Nucleus accumbens (tissue), 56 donors: ENCODE measurements at places on chromosomes 7 and 10.

- DNase-seq = no peak
Measured at GRCh38 chr7:138712652-138713051, 11.5 kb upstream of the SVOPL start.

DNA sequence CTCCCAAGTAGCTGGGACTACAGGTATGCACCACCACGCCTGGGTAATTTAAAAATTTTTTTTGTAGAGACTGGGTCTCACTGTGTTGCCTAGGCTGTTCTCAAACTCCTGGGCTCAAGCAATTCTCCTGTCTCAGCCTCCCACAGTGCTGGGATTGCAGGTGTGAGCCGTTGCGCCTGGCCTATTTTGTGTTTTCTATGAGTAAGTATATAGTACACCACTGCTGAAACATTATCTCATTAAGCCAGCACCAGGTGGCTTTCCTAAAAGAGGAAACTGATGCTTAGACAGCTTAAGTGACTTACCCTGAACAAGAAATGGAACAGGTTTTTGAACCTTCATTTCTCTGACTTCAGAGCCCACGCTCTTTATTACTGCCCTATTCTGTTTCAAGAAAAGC, 7.8 kb upstream of the PTPN12 start:
- no peak for DNase-seq

GRCh38 chr7:28980451-28981160, 22.5 kb upstream of the TRIL start:
- DNase-seq = no peak

DNA sequence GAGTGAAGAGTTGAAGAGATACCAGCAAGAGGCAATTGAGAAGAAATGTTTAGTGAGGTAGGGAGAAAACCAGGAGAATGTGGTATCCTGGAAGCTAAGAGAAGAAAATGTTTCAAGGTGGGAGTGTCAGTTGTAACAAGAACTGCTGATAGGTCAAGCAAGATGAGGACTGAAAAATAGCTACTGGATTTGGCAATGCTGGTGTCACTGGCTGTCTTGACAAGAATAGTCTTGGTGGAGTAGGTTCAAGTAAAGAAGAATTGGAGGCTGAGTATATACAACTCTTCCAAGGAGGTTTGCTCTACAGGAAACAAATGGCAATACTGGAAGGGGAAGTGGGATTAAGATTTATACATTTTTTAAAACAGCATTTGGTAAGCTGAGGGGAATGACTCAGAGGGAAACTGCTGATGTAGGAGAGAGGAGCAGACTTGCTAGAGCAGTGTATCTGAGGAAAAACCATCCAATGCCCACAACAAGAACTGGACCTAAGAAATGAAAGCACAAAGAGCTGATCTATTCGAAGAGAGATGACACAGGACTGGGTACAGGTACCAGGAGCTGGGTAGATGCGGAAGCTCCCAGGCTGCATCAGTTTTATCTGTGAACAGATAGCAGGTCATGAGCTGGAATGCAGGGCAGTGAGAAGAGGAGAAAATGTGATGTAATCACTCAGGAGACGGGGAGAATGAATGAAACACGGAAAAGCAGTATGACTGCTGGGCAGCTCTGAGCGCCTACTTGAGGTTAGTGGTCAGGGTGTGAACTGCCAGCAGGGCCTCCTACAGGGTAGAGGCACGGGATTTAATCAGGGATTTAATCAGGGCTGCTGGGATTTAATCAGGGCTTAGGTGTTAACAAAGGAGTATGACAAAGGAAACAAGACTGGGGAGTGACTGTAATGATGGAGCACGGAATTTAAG, 34.5 kb downstream of the FAM25A start:
- DNase-seq = no peak

- DNase-seq = no peak
Measured at GRCh38 chr10:3624367-3624766, 160.6 kb downstream of the KLF6 start.

GRCh38 chr7:101186844-101187428, 6.8 kb upstream of the NAT16 start:
- no peak for DNase-seq

- no peak for DNase-seq
Measured at GRCh38 chr7:121398246-121398645, 2.1 kb upstream of the FAM3C start.

GRCh38 chr7:16999541-17000267, 117.9 kb upstream of the AGR3 start:
- DNase-seq = no peak

- no peak for DNase-seq
Measured at GRCh38 chr10:6033954-6034353, 28.2 kb downstream of the IL2RA start.

DNA sequence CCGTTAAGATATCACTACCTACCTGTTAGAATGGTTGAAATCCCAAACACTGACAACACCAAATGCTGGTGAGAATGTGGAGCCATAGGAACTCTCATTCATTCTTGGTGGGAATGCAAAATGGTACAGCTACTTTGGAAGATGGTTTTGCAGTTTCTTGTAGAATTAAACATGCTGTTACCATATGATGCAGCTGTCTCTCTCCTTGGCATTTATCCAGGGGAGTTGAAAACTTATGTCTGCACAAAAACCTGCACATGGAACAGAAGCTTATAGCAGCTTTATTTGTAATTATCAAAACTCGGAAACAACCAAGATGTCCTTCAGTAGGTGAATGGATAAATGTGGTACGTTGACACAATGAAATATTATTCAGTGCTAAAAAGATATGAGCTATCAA, 199.5 kb downstream of the BICC1 start:
- DNase-seq = no peak

DNA sequence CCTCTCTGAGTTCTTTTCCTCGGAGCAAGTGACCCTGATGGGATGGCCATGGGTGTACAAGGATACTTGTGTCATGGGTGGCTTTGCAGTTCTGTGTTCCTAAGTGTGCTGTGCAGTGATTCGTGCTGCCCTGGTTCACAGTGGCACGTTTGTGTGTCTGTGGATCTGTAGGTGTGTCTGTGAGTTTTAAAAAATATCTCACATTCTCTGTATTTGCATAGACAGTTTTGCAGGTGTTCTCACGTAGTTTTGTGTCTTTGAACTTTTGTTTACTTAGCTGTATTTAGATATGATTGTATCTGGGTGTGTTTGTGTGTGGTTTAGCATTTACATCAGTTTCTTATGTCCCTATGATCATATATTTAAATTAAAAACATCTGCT, 3.7 kb downstream of the ZNF775 start:
- DNase-seq = no peak

GRCh38 chr10:100996678-100997359, 2.8 kb upstream of the LZTS2 start:
- peak; percentile 63 for DNase-seq

GRCh38 chr7:121558288-121558687, 162.2 kb upstream of the FAM3C start:
- no peak for DNase-seq

DNA sequence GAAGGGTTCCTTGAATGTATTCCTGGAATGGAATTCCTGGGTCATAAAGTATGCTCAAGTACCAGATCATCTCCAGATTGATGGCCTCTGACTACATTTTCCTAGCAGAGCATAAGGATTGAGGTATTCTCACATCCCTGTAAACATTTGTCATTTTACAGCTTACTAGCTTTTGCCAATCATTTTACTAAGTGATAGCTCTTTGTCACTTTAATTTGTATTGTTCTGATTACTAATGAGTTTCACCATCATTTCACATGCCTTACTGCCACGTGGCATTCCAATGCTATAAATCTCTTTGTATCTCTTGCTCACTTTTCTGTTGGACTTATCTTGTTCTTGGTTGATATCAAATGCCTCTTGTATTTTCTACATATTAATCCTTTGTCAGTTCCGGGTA, 68.6 kb upstream of the CACNB2 start:
- no peak for DNase-seq

DNA sequence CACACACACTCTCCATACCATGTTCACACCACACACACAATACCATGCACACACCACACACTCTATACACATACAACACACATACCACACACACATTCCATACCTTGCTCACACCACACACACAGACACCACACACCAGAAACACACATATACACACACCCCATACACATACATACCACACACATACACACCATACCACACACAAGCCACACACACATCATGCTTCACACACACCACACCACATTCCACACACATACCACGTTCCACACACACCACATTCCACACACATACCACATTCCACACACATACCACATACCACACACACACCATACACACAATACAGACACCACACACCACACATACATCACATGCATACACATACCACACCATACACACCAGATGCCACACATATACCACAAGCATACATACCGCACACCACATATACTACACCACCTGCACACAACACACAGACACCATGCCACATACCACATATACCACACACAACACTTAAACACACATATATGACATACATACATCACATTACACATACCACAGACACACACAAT, 282.7 kb downstream of the POU6F2 start:
- no peak for DNase-seq

GRCh38 chr10:178723-179122, 43.5 kb downstream of the ZMYND11 start:
- DNase-seq = no peak

DNA sequence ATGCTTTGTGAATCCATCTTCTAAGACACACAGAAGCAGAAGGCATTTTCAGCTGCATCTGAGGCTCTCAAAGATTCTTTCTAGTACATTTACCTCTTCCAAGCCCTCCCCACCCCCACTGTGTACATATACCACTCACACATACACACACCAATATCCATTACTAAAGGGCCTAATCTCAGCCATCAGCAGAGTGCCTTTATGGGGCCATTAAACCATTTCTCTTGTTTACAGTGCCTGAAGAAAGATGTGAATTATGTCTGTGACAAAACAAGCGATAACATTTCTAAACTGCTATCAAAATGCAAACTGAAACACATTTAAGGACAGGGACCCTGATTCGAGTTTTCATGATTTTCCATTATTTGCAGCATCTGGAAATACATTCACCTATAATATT, 40.0 kb downstream of the ETV1 start:
- no peak for DNase-seq

DNA sequence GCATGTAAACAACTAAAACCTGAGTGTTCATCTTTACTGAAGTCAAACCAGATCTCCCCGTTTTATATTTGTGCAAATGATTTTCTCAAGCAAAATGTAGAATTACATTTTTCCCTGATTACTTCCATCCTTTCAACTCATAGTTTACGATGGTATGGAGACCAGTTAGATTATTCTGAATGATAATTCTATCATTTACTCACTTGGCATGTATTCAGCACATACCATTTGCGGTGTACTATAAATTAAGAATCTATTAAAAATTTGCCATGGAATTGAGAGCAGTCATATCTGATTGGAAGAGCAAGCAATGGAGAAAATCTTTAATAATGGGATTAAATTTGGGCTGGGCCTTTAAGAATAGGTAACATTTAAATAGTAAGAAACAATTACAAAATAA, 22.4 kb downstream of the DNAJC1 start:
- DNase-seq = no peak

- no peak for DNase-seq
Measured at GRCh38 chr10:26064106-26064505, 130.1 kb downstream of the MYO3A start.

- no peak for DNase-seq
Measured at GRCh38 chr10:71094712-71095390, 117.5 kb upstream of the UNC5B start.

DNA sequence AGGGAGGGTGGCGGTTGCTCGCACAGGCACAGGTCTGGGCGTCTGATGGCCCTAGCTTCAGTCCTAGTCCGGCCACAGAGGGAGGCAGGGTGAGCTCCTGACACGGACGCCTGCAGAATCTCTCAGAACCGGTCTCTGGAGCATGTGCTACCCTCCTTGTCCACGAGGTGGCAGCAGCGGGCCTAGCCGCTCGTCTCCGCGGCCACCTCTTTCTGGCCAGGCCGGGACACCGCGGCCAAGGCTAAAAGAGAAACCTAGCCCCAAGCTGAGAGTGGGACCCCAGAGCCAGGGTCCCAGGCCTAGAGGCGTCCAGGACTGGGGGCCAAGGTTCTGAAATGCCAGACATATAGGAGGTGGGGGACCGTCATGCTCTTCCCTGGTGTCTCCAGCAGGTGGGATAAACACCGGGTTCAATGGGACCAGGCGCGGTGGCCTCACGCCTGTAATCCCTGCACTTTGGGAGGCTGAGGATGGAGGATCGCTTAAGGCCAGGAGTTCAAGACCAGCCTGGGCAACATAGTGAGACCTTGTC, 3.2 kb upstream of the LAT2 start:
- DNase-seq = peak; percentile 80

DNA sequence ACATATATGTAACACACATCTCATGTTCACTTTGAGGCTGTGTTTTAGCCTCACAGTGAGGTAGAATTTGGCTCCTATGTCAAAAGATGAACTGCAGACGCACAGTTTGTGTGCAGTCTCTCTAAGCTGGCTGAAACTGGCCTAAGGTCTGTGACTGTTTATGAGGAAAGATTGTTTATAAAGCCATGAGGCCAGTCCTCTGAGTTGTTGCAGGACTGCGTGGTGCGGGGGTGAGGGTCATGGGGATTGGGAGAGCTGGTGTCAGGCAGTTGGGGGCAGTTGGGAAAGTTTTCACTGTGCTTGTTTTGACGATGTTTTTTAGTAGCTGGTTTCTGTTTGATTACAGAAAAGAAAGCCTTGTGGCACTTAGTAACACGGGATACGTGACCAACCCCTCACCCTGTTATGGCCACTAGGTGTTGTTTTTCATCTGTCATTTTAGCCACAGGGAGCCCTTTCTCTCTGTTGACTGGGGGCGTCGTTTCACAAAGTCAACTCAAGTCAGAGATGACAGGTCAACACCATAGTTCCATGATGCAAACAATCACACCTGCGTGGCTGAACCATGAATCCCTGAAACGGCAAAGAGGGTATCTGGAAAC, 310.9 kb downstream of the CCDC3 start:
- no peak for DNase-seq

DNA sequence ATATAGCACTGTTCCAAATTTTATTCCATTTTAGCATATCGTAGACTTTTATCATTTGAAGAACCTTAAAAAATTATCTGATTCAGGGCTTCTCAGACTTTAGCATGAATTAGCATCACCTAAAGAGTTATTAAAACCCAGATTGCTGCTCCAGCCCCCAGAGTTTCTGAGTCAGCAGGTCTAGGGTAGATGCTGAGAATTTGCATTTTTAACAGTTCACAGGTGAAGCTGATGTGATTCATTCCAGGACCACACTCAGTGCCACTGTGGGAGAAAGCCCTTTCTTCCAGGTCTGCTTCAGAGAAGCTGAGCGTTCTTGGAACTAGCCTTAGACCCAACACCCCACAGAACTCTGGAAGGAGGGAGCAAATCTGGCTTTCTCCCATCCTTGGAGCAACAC, 174.1 kb upstream of the YAE1 start:
- no peak for DNase-seq

GRCh38 chr10:75438275-75438674, 6.9 kb downstream of the LRMDA start:
- DNase-seq = no peak

DNA sequence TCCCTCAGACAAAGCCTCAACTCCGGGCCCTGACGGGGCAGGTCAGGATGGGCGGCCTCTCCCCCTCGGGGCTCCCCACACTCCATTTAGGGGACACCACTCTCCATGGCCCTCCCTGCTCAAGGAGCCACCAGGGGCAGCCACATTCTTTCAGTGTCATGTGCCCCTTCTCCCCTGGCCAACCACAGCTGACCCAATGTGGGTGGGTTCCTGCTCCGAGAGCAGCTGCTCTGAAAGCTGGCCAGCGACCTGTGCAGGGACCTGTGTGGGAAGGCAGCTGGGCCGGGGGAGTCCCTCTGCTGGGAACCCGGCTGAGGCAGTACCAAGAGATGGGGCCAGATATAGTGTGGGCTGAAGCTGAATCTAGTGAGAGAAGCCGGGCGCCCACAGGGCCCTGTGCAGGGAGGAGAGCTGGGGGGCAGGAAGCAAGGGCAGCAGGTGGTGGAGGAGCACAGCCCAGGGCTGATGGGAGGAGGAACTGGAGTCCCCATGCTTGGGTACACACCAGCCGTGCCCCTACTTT, 40.6 kb upstream of the NPFFR1 start:
- DNase-seq = no peak
